ENCODE measurements at places on chromosomes 4 and X.

GRCh38 chr4:98794565-98795205 lies 134.2 kb downstream of the EIF4E start:
- DNase-seq = no peak

GRCh38 chr4:1746919-1747602 lies 25.7 kb downstream of the TACC3 start:
- DNase-seq = peak; percentile 65

- DNase-seq = no peak
Measured at GRCh38 chrX:100674705-100675104, 30.7 kb downstream of the SRPX2 start.

- DNase-seq = no peak
Measured at GRCh38 chr4:166229799-166230198, 356.8 kb downstream of the TLL1 start.

DNA sequence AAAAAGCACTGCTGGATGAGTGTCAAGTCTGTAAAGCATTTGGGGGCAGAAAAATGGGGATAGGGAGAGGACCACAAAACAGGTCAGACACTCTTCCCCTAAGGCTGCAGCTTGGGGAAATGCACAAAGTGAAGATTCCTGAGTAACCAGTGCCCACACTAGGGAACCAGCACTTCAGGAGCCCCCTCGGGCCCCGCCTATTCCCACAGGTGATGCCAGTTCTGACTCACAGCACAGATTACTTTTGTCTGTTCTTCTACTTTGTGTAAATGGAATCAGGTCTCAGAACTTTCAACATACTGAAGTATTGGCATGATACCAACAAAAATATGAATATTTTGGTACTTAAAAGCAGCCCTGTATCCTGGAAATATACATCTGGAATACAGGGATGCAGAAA lies 112.5 kb downstream of the ADRA2C start:
- DNase-seq = no peak

GRCh38 chrX:136759968-136760367 lies 20.8 kb downstream of the ARHGEF6 start:
- DNase-seq = no peak

- DNase-seq = no peak
Measured at GRCh38 chr4:174635732-174636131, 113.4 kb upstream of the HPGD start.

GRCh38 chr4:79678472-79679202 lies 270.6 kb upstream of the GK2 start:
- no peak for DNase-seq

DNA sequence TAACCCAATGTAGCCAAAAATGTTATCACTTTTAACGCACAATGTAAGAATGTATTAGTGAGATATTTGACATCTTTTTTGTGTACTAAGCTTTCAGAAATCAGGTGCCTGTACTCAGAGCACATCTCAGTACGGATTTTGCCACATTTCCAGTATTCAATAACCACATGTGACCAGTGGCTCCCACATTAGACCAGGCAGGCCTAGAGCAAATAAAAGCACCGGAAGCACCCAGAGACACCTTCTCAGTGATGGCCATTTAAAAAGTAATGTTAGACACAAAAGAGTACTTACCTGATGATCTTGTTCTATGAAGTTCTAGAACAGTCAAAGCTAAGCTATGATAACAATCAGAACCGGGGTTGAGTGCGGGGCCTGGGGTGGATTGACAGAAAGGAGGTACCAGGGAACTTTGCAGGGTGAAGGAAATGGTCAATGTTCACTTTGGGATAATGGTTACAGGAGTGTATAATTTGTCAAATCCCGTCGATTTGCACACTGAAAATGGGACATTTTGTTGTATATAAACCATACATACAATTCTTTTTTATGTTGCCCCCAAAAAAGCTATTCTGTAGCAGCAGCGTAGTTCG lies 1.2 kb downstream of the CTPS2 start:
- no peak for DNase-seq

GRCh38 chr4:118749347-118749988 lies 64.3 kb downstream of the METTL14 start:
- no peak for DNase-seq

DNA sequence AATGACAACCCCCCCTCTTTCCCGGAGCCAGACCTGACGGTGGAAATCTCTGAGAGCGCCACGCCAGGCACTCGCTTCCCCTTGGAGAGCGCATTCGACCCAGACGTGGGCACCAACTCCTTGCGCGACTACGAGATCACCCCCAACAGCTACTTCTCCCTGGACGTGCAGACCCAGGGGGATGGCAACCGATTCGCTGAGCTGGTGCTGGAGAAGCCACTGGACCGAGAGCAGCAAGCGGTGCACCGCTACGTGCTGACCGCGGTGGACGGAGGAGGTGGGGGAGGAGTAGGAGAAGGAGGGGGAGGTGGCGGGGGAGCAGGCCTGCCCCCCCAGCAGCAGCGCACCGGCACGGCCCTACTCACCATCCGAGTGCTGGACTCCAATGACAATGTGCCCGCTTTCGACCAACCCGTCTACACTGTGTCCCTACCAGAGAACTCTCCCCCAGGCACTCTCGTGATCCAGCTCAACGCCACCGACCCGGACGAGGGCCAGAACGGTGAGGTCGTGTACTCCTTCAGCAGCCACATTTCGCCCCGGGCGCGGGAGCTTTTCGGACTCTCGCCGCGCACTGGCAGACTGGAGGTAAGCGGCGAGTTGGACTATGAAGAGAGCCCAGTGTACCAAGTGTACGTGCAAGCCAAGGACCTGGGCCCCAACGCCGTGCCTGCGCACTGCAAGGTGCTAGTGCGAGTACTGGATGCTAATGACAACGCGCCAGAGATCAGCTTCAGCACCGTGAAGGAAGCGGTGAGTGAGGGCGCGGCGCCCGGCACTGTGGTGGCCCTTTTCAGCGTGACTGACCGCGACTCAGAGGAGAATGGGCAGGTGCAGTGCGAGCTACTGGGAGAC lies 1.6 kb downstream of the PCDH10 start:
- peak; percentile 47 for DNase-seq

- no peak for DNase-seq
Measured at GRCh38 chr4:16123356-16124084, 39.7 kb upstream of the PROM1 start.

DNA sequence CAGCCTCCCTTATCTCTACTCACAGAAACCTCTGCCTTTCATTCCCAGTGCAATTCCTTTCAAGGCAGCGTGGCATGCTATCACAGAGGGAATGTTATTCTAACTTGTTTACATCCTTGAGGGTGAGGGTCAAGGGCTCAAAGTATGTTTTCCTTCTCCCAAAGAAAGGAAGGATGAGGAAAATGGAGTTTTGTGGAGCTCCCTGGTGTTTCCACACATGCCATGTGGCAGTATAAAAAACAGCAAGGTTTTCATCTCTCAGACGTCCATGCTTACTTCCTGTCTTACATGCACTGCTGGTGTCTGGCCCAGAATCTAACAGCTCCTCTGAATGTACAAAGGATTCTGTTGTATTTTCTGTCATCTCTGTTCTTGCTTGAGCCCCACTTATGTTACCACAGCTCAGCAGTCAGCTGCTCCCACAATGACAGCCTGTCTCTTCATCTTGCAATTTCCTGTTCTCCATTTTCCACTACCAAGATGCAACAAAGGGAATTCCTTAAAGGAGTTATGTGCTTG lies 128.0 kb downstream of the SNCA start:
- DNase-seq = peak; percentile 31

DNA sequence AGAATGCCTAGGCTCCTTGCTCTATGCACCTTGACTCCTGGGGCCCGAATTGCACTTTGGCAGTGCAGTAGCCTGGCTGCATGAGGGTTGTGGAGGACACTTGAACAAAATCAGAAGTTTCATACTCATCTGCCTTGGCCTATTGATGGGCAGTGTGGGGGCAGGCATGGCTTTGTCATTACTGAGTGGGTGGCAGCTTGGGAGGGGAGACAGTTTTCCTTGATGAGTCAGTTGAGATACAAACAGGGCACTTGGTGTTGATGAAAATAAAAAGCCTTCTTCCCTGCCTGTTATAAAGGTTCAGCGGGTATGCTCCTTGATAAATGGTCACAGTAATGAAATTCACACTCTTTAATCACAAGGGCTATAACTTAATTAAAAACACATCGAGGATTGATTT lies 126.8 kb upstream of the MAMLD1 start:
- no peak for DNase-seq

DNA sequence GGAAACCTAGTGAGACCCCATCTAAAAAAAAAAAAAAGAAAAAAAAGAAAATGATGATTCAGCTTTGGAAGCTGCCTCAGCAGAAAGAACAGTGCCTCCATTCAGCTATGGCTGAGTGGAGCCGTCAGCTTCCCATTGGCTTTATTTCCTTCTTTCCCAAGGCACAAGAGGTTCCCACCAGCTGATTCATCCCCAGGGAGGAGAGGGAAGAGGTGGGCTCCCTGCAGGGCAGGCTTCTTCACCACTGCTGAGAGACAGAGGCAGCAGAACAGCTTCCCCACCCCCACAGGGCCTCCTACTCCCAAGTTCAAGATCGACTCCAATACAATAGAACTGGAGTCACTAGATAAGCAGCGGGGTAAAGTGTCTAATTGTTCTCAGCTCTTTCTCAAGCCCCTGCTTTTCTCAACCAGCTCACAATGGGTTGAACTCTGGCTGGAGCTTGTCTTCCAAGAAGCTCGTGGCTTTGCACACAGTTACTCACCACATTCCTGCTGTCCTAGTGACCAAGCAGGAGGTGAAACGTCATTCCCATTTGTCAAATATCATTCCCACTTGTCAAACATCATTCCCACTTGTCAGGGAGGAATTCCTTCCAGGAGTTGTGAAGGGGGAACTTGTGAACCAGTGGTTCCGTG lies 47.8 kb downstream of the FHDC1 start:
- DNase-seq = no peak

- DNase-seq = no peak
Measured at GRCh38 chr4:112979881-112980421, 69.5 kb upstream of the ANK2 start.

DNA sequence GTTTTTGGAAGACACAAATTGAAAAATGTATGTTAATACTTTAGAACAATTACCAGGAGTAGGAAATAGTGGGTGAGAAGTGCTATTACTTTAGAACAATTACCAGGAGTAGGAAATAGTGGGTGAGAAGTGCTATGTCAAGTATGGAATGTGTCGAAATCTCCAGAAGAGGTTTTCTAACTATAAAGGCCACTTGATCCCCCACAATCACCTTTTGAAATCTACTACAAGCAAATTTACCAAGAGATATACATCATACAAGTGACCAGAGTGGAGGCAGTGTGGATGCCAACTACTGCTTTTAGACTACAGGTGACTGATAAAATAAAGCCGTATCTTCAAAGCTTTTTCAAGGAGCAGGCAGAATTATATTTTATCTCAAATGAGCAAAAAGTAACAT lies 43.1 kb downstream of the MAB21L2 start:
- DNase-seq = no peak

GRCh38 chr4:1414831-1415680 lies 8.8 kb upstream of the NKX1-1 start:
- no peak for DNase-seq

DNA sequence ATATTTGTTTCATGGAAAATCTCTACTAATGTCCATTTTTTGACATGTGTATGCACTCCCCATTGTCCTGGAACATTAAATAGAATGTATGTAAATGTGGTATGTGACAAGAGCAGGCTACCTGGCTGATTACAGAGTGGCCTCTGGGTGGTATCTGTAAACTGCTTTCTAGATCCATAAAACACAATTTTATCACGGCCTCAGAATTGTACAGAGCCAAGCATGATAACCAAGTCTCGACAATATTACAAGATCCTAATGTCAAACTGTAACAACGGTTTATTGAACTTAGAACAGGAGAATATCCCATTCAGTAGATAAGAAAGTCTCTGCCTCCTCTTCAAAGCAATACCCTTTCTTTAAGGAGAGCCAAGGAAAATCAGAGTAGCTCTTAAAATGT lies 212.4 kb downstream of the PCDH7 start:
- DNase-seq = no peak

DNA sequence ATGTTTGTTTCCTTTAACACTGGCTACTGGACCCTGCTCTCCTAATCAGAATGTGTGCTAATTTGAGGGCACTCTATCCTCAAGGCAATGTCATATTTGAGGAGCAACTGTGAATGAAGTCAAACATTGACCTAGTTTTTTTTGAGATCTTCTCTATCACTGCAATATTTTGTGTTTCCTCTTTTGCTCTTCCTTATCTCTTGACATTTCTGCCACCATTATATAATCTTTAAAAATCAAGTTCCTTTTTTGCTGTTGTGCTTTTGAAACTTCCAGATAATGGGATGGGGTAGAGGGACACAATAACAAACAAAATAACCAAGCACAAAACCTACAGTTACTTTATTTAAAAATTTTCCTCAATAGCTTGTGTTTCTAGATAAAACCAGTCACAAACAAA lies 7.4 kb upstream of the WDFY3 start:
- DNase-seq = no peak

GRCh38 chrX:143623657-143624056 lies 12.2 kb downstream of the SLITRK4 start:
- DNase-seq = no peak

DNA sequence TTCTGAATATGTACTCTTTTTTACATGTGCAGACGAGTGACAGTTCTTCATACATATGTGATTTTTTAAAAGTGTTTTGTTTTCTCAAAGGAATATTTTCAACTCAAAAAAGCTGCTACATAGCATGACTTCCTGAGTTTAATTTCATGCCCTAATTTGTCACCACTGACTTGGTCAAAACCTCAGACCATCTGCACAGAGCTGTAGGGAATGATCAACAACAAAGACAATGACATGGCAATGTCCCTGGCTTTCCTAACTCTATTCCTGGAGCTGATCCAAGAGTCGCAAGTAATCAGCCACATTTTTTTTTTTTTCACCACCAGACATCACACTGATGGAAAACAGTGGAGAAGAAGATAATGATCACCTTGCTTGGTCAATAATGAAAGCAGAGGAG lies 97.7 kb downstream of the TMA16 start:
- no peak for DNase-seq

- DNase-seq = no peak
Measured at GRCh38 chr4:170001745-170002267, 24.4 kb downstream of the MFAP3L start.

GRCh38 chr4:129645461-129645860 lies 549.5 kb downstream of the C4orf33 start:
- no peak for DNase-seq

GRCh38 chr4:107939307-107939706 lies 8.0 kb downstream of the CYP2U1 start:
- DNase-seq = no peak

GRCh38 chr4:15005474-15006115 lies 3.3 kb downstream of the CPEB2 start:
- no peak for DNase-seq

DNA sequence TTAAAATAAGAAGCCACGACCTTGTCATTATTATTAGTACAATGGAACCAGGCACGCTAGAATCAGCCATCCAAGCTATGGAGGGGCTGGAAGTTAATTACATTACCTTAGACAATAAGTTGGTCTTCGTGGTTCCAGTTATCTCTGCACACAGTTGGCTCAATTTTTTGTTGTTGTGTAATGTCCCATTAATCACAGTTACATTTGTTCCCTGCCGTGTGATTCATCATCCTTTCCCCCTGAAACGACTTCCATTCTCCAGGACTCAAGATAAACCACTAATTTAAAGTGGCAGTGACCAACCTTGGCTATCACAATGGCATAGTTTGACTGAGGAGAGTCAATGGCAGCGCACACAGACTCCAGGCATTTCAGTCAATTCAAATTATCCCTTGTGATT lies 905.0 kb downstream of the RAB28 start:
- no peak for DNase-seq

GRCh38 chrX:101655534-101655933 lies 4.1 kb downstream of the ARMCX2 start:
- DNase-seq = no peak

GRCh38 chrX:69389101-69389501 lies 115.0 kb upstream of the NALF2 start:
- peak; percentile 55 for DNase-seq

Data from left hindlimb (tissue), 1 donor.